C1 segment of cervical spinal cord (tissue), 14 donors: ENCODE measurements at places on chromosomes 7 and 10.

DNA sequence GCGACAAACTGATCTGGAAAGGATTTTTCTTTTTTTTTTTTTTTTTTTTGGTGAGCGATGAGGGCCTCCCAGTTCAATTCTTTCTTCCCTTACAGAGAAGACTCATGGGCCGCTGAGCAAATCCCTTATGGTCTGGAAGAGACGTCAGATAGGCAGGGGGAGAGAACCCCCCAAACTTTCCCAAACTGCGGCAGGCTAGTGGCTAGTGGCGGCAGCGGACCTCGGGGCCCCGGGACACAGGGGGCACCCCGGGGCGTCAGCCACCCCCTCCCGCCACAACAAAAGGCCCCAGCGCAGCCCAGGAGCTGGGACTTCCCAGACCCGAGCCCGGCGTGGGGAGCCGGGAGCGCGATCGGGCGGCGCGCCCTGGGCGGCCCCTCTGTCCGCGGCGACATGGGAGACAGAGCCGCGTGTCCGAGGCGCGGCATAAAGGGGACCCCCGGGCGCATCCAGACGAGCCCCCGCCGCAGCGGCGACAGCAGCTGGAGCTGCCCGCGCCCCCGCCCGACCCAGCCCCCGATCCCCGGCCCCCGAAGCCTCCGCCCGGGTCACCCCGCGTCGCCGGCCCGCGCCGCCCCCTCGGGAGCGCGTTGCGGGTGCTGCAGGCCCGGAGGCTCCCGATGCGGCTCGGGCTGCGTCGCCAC lies 755 bp downstream of the FAM171A1 start:
- no peak for DNase-seq

DNA sequence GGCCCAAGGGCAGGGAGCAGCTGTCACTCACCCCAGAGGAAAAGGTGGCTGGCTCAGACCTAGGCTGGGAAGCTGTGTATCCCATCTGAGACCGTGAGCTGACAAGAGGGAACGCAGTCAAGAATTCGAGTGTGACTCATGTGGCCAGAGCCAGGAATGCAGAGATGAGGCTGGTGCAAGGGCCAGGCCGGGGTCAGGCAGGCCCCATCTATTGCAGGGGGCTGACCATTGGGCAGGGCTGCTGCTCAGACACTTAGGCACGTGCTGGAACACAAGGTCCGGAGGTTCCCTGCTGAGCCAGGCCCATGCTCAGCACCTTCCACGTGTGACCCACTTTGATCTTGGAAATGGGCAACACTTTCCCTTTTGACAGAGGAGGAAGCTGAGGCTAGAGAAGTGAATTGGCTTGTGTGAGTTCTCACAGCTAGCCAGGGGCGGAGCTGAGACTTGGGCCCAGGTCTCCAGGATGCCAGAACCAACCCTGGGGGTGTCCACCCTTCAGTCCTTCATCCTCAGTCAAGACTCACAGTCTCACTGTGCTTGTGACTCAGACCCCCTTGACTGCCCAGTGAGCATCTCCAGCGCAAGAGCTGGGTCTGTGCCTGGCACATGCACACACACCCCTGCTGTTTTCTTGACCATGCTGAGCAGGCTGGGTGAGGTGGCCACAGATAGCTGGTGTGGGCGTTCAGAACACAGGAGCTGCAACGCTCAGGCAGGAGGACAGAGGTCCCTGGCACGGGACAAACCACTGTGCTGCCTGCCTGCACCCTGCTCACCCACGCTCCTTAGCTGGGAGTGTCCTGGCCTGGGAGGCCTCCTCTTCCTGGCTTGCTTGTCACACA lies 47.6 kb upstream of the PPIF start:
- DNase-seq, result no peak

- DNase-seq, result no peak
Measured at GRCh38 chr10:129712000-129712399, 245.0 kb downstream of the MGMT start.

GRCh38 chr10:119273413-119273812 lies 66.0 kb downstream of the GRK5 start:
- no peak for DNase-seq

DNA sequence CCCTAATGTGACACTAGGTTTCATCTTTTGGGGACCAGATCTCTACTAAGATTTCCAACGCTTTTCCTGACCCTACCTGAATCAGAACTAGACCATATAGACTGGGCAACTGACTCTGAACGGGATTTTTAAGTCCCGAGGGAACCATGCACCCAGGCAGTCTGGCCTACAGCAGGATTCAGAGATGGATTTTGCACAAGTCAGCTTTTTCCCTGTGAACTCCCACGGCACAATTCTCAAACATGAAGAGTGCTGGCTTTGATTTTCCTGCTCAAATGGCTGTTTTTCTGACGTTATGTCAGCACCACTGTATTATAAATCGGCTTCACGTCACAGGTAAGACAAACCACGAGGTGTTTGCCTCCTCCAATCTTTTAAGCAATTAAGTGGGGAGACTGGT lies 409.1 kb downstream of the TCERG1L start:
- no peak for DNase-seq
